ENCODE measurements at places on chromosomes 5 and 9.

DNA sequence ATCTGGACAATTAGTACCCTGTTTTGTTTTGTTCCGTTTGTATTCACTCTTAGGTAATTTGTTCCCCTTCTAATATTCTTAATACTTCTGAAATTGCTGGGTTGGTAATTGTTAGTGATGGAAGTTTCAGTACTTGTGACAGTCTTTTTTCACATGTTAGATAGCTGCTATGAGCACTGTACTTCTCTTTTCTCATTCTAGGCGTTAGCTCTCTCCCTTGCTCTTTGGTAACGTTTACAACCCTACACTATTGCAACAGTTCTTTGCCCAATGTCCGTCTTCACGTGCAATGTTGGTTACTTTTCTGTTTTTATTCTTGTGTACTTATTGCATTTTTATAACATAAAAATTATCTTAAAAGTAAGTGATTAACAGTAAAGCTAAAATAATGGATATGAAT lies 1509.0 kb downstream of the MAT2B start:
- DNase-seq = no peak

DNA sequence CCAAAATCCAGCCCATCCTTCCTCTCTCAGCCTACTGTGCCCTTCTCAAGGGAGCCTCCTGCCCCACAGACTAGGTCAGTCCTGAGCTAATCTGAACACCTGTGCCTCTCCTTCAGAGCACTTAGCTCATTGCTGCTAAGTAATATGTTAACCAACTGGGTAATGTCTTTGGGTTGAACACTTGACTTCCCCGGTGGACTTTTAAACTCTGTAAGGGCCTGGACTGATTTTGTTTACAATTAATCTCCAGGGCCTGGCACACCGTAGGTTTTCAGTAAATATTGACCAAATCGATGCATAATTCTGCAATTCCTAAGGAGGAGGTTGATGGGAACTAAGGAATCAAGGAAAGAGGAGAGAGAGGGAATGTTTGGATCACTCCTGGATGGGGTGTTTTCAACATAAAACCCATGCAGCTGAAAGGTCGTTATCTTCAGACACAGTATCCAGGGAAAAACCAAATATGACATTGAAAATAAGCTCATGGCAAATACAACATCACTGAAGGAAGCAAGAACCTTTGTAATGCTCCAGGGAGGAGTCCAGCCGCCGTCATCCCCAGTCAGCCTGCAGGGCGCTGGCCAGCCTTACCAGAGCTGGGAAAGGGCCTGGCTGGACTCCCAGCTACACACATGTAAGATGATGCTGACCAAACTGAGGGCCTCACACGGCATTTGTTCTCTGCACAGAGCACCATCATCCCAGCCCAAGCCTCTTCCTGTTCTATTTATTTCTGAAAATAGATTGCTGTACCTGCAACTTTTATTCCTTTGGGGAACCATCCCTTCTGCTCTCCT lies 166.3 kb downstream of the C5orf15 start:
- DNase-seq = no peak

GRCh38 chr5:82985763-82986162 lies 91.4 kb downstream of the TMEM167A start:
- DNase-seq = no peak

DNA sequence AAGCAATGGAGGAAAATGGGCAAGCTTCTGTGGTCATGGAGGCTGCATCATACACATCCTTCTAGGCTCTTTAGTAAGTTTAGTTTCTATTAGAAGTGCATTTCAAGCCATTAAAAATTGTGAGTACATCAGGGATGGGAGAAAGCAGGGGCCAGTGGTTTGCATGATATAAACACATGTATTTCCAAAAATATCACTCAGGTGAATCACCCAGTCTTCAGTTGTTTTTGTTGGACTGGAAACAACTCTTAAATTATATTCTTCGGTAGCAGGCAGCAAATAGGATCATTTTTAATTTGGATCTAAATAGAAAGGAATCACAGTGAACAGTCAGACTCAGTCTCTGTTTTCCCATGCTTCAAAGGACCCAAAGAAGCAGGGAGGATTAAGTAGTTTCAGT lies 657.9 kb downstream of the TLR4 start:
- DNase-seq = no peak

GRCh38 chr9:17021387-17021970 lies 113.4 kb upstream of the CNTLN start:
- no peak for DNase-seq

- DNase-seq = no peak
Observed at GRCh38 chr9:73536403-73536802, 384.7 kb downstream of the ANXA1 start.

DNA sequence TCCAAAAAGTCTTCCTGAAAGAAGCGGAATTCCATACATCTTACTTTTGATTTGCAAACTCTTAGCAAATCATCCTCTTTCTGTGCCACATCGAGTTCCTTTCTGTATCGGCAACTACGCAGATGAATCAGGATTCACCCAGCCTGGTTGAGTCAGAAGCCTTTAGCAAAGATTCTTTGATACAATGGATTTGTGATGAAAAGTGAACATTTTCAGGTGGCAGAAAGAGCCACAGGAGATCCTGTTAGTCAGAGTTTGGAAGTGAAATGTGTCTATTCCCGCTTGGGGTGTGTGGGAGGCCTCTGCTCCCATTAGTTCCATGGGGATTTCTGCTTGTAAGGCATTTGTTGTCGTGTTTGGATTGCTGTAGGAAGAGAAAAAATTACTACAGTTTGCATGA lies 351.8 kb upstream of the WWC1 start:
- DNase-seq = no peak

DNA sequence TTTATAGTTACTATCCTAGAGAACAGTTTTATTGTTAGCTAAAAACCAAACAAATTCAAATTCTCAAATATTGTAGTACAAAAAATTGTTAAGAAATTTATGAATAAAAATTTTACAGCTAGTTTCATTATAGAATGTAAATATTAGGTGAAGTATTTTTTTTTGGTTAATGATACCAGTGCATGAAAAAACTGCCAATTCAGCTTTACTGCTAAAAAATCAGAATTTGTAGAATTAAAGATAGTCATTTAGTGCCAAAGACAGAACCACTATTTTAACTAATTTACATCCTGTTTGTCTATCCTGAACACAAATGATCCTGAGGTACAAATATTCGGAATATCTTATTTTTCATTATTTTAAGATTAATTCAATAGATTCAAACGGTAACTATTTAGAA lies 202.6 kb downstream of the FER start:
- no peak for DNase-seq

DNA sequence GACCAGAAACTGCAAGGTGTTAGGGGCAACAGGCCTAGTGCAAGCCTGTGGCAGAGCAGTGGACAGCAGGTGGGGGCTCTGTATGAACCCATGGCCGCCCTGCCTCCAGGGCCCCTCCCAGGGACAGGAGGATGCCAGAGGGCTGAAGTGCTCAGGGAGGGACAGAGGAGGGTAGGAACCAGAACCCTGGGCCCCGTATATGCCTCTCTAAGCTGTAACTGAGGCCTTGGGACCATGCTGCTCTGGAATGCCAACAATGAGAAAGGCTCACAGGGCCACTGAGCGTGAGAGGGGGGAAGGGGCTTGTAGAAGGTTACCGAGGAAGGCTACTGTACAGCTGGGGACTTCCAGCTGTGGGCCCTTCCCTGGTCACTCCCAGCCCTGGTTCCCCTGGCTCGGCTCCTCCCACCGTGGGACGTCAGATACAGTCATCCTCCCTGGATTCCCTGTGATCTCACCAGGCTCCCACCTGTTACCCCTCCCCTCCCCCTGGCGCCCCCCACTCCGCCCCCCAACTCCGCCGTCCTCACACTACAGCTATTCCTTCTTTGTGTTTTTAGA lies 21.1 kb downstream of the AQP7 start:
- no peak for DNase-seq

DNA sequence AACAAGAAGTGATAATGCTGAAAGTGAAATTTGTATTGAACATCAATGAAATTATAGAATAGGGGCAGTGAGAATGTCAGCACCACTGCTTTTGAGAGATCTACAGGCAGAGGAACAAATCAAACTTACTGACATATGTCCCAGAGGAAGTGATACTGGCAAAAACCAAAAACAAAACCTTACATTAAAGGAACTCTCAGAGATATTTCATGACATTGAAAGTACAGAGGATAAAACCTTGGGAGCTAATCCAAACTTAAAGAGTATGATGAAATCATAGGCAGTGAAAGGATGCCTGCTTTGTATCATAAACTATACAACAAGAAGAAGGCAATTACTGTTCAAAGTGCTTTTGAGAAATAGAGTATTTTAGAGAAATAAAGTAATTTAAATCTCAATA lies 90.4 kb upstream of the SV2C start:
- DNase-seq = no peak

DNA sequence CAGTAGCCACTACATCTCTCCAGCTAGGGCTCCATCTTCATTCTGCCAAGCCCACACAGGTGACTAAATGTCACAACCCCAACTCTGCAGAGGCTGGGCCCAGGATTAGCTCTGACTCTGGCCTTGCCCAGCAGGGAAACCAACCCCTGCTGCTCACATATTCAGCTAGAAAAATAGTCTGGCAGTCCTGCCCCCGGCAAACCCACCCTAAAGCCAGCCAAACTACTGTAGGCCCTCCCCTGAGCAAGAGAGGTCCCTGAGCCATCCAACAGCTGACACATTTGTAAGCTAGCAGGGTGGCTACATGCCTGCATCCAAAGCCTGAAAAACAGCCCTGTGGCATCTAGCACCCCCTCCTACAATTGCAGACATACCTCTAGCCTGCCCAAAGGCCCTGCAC lies 11.3 kb upstream of the HAVCR2 start:
- DNase-seq = no peak

DNA sequence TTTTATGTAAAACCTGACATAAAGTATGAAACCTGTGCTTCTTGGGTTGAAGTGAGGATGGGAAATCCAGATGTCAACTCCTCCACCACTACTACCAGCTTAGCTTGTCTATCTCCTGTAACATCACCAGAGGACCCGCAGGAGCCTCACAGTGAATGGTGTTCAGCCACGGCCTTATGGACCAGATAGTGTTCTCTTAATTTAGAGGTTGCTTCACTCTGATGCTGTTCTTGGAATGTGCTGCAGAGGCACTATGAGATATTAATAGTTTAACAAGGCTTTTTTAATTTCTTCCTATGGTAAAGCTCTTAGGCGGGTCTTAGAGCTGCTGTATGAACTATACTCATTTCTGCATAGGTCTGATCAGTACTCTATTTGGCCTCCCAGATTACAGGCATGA lies 27.9 kb downstream of the NFX1 start:
- DNase-seq = no peak

GRCh38 chr5:32249668-32250067 lies 63.1 kb downstream of the MTMR12 start:
- no peak for DNase-seq

- no peak for DNase-seq
Observed at GRCh38 chr5:78929833-78930232, 55.3 kb downstream of the ARSB start.

GRCh38 chr5:62627121-62627520 lies 48.5 kb downstream of the LRRC70 start:
- DNase-seq = no peak

- no peak for DNase-seq
Observed at GRCh38 chr5:167720676-167721260, 570.7 kb upstream of the WWC1 start.

GRCh38 chr5:84028093-84028492 lies 307.4 kb upstream of the HAPLN1 start:
- no peak for DNase-seq

DNA sequence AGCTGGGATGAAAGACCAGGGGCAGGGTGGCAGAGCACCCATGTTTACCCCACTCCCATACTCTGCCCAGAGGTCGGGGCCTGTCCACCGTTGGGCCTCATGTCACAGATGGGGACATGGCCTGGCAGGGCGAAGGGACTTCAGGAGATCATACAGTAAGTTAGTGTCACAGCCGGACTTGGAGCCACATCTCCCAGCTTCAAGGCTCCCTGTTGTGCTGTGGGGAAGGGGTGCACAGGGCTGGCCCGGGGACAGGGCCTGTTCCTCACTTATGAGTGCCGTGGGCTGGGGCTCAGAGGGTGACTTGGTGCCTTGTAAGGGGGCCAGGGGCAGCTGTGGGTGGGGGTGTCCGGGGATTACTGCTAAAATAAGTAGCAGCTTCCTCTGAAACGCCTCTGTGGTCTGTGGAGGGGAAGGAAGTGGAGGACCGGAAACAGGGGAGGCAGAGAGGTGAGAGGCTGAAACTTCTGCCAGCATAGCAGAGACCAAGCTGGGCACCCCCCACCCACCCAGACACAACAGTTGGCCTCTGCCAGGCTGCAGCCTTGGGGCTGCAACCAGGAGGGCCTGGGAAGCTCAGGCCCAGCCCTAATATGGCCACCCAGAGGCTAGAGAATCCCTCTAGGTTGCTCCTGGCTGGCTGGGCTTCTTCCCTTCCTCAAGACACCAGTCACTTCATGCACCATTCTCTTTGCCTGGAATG lies 41.1 kb upstream of the NEK6 start:
- no peak for DNase-seq

DNA sequence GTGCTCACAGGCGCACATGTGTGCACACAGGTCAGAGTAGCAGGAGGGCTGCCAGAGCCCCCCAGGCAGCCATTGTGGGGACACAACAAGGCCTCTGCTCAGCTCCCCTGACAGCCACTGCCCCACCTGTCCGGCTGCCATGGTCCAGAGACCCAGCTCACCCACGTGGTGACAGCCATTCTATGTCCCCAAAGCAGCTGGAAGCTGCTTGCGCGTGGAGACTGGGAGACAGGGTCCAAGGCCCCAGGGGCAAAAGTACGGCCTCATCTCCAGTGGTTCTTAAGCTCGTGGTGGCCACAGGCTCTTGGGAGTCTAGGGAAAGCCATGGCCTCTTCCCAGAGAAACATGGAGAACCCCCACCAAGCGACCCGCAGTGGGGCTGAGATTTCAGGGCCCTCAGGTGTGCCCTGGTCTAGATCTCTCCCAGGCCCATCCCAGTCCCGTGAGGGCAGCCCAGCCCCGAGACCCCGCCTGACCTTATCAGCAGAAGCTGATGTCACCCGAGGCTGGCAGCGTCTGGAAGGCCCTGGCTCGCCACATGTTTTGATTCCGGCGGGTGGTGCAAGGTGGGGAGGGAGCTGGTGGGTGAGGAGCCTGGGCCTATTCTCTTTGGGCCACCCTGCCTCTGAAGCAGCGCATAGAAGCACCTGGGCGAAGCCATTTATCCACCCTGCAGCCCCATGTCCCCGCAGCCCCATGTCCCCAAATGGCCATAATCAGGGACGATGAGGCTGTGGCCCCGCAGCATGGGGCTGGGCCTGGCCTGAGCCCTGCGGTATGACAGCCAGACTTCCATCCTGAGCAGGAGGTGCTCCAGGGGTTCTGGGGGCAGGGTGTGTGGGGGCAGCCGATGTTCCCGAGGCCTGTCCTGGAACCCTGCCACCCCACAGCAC lies 31.7 kb downstream of the GLT6D1 start:
- peak; percentile 59 for DNase-seq

DNA sequence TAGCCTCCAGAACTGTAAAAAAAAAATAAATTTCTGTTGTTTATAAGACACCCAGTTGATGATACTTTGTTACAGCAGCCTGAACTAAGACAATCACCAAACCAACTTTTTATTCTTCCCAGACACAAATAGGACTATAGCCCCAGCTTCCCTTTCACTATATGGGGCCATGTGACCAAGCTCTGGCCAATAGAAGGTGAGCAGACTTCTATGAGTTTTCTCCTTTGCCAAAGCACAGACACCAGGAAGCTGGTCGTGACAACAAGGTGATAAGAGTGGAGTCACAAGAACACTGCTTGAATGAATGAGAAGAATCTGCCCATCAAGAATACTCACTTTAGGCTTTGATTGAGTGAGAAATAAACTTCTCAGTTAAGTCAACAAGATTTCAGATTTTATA lies 217.7 kb downstream of the DEPDC1B start:
- peak; percentile 19 for DNase-seq

Measured in BE2C (cell line).